Tongue (tissue), 3 donors: ENCODE measurements at places on chromosomes 1 and 21. TPM values are rescaled to one million over a fixed set of nuclear protein-coding genes. Genes with fewer than 3 reads are reported as not detected.

Gene CHIA
- not detected for total RNA-seq

Gene EPHA10
- not detected for total RNA-seq

Gene UBXN10
- total RNA-seq: 0.51 TPM

Gene GUCA2B
- not detected for total RNA-seq

Gene GPR52
- total RNA-seq: 3.9 TPM

Gene GBP6
- total RNA-seq: 34.4 TPM

- DNase-seq: no peak
These were observed 35.7 kb downstream of the ETS2 start for GRCh38 chr21:38841472-38841871.

DNA sequence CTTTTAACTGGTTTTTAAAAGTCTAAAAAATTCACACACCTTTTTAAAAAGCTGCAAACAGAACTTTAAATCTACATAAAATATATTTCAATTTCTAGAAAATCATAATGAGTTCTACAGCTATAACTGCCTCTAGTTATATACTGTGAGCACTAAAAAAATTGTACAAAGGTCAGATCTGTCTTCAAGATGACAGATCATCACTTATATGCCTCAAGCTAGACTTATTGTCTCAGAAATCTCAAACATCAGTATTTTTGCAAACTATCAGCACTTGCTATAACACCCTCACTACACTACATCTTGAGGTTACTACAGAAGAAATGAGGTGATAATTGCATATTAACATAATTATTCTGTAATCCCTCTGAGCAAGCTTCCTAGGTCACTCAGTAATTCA, 76.5 kb downstream of the ZNF644 start:
- no peak for DNase-seq

GRCh38 chr1:208344202-208344857, 100.1 kb upstream of the PLXNA2 start:
- DNase-seq: no peak

- no peak for DNase-seq
These were observed 166.2 kb upstream of the PLXNA2 start for GRCh38 chr1:208410409-208410808.

DNA sequence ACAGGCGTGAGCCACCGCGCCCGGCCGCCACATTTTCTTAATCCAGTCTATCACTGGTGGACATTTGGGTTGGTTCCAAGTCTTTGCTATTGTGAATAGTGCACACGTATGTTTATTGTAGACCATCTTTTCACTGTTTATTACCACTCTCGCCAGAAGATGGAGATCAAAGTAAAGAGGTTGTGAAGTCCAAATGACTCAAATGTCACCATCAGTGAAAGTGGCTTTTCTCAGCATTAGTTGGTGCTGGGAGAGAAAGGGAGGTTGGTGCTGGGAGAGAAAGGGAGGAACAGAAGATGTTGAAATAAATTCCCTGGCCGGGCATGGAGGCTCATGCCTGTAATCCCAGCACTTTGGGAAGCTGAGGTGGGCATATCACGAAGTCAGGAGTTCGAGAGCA, 10.4 kb upstream of the UHMK1 start:
- DNase-seq: no peak

DNA sequence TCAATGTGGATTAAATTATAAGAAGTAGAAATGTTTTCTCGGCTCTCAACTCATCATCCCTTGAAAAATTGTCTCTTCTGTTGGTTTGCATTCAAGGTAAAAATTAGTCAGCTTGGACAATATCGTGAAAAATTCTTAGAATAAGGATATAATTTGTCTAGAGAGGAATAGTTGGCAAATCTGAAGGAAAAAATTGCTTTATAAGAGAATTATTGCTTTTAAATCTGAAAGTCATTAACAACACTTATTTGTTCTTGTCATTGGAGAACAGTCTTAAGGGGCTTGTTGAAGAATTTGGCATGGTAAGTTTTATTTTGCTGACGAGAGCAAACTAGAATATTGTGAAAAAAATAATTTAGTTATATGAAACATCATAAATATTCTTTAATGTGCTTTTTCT, 26.4 kb downstream of the ANGPTL1 start:
- peak; percentile 25 for DNase-seq

DNA sequence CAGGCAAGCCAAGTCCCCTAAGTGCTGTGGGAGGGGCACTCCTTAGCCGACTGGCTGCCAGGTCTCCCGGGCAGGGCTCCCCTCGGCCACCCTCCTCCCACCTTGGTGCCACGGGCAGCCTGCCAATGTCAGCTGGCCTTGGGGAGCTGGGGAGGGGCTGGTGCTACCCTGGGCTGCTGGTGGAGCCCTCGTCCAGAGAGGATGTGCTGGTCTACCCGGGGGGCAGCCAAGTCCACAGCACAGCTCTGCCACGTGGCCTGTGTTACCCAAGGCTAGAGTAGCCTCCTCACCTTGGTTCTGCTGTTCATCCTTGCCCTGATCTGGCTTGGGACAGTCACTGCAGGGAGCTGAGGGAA, 42.9 kb downstream of the CRYAA start:
- DNase-seq: no peak

- peak; percentile 46 for DNase-seq
These were observed 719.8 kb upstream of the ADGRL4 start for GRCh38 chr1:79726321-79726720.

GRCh38 chr1:47983691-47984090, 13.5 kb downstream of the TRABD2B start:
- no peak for DNase-seq
